Cardiac atrium fibroblast (primary cell): ENCODE measurements at places on chromosomes 2 and 18. TPM values are rescaled to one million over a fixed set of nuclear protein-coding genes. Genes with fewer than 3 reads are reported as not detected.

The LIPG gene
- 32.9 and 50.4 TPM in 2 replicates for total RNA-seq

The MOGAT1 gene
- total RNA-seq = not detected in 2 replicates

The ENOSF1 gene
- total RNA-seq = 10.9 and 19.0 TPM in 2 replicates

The CDH2 gene
- 23.8 and 47.6 TPM in 2 replicates for total RNA-seq

The CHRND gene
- total RNA-seq = not detected in 2 replicates

The MAPK4 gene
- total RNA-seq = 0.16 TPM in 1 of 2 replicates, not detected in the other

The NT5DC4 gene
- not detected in 2 replicates for total RNA-seq

The DNAH6 gene
- total RNA-seq = under 0.01 TPM in 1 of 2 replicates, not detected in the other

The CDH20 gene
- 1.8 and 5.8 TPM in 2 replicates for total RNA-seq

The CRYGD gene
- not detected in 2 replicates for total RNA-seq

The CXXC1 gene
- total RNA-seq = 45.7 and 52.5 TPM in 2 replicates

The LAMA1 gene
- 18.1 and 26.7 TPM in 2 replicates for total RNA-seq

The HOXD9 gene
- not detected in 2 replicates for total RNA-seq

The SAG gene
- total RNA-seq = not detected in 2 replicates

The ORMDL1 gene
- 39.2 and 54.0 TPM in 2 replicates for total RNA-seq

The PDCD1 gene
- not detected in 2 replicates for total RNA-seq

The CXCR1 gene
- total RNA-seq = not detected in 2 replicates

The SP5 gene
- not detected in 2 replicates for total RNA-seq

The ADRA2B gene
- 0.16 and 0.54 TPM in 2 replicates for total RNA-seq

The FAHD2A gene
- total RNA-seq = 16.6 and 18.8 TPM in 2 replicates

The NGEF gene
- total RNA-seq = 0.32 and 0.72 TPM in 2 replicates

The PPM1G gene
- total RNA-seq = 54.6 and 54.7 TPM in 2 replicates

The RFTN2 gene
- total RNA-seq = 0.72 and 5.0 TPM in 2 replicates

The ALLC gene
- not detected in 2 replicates for total RNA-seq

The LOXHD1 gene
- total RNA-seq = not detected in 2 replicates

The PARD3B gene
- 3.1 and 3.4 TPM in 2 replicates for total RNA-seq

The RBBP8 gene
- 12.6 and 13.3 TPM in 2 replicates for total RNA-seq

The RBMS1 gene
- 100.0 and 126 TPM in 2 replicates for total RNA-seq

The CTDP1 gene
- 16.6 and 19.0 TPM in 2 replicates for total RNA-seq

The KCMF1 gene
- 45.8 and 46.4 TPM in 2 replicates for total RNA-seq

The PROKR1 gene
- not detected in 2 replicates for total RNA-seq

The LIMS4 gene
- 11.9 and 15.1 TPM in 2 replicates for total RNA-seq

The MGAT4A gene
- total RNA-seq = 0.54 and 4.2 TPM in 2 replicates

The DCAF17 gene
- total RNA-seq = 9.7 and 10.3 TPM in 2 replicates

The SCN7A gene
- under 0.01 and 0.16 TPM in 2 replicates for total RNA-seq

The CIB4 gene
- total RNA-seq = not detected in 2 replicates

The TOGARAM2 gene
- not detected in 2 replicates for total RNA-seq

The NAPG gene
- 30.6 and 30.7 TPM in 2 replicates for total RNA-seq

The IL36RN gene
- not detected in 2 replicates for total RNA-seq

The CIDEA gene
- not detected in 2 replicates for total RNA-seq

The CFC1 gene
- total RNA-seq = not detected in 2 replicates
